ENCODE measurements at places on chromosomes 5 and 9.

DNA sequence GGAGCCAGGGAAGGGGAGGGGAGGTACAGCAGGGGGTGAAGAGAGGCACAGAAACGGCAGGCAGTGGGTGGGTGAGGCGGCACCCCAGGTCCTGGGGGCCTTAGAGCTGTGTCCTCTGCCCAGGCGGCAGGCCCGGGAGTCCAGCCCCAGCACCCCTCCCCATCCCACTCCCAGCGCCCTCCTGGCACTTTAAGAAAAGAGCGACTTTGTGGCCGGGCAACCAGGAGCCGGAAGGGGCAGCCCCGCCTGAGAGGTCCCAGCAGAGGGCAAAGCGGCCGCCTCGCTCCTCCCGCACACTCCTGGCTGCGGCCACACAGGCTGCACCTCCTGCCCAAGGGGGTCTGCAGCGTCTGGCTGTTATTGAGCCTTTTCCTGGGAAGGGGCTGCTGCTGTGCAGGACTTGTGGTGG is 42.6 kb downstream of the NACC2 start:
- DNase-seq, result no peak

GRCh38 chr9:2093920-2094597 is 78.9 kb downstream of the SMARCA2 start:
- DNase-seq, result no peak

DNA sequence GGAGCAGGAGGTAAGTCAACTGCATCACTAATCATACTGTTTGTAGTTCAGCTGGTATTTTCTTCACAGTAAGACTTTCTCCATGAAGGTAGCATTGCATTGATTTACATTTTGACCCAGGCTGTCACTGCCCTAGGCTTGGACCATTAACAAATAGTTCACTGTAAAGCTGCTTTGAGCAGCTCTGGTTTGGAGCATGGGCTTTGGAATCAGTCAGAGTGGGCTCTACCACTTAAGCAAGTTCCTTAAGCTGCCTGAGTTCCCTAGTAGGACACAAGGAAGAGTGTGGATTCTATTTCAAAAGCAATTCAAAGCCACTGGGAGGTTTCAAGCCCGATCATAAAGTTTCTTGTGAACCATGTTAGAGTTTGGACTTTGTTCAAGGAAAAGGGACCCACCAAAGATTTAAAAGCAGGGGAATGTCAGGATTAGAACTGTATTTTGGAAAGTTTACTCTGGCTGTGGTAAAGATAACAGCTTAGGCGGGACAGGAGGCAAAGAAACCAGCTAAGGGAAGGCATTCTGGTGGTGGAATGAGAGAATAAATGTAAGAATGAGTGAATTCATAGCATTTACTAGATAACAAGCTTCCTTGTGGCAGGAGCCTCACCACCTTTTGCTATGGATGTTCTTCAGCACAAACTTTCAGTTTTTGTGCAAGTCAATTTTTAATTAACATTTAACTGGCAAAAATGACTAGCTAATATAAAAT is 12.3 kb upstream of the PANK3 start:
- DNase-seq, result no peak

GRCh38 chr5:58887721-58888409 is 305.0 kb downstream of the RAB3C start:
- no peak for DNase-seq

GRCh38 chr5:107514305-107514704 is 156.4 kb downstream of the EFNA5 start:
- no peak for DNase-seq

DNA sequence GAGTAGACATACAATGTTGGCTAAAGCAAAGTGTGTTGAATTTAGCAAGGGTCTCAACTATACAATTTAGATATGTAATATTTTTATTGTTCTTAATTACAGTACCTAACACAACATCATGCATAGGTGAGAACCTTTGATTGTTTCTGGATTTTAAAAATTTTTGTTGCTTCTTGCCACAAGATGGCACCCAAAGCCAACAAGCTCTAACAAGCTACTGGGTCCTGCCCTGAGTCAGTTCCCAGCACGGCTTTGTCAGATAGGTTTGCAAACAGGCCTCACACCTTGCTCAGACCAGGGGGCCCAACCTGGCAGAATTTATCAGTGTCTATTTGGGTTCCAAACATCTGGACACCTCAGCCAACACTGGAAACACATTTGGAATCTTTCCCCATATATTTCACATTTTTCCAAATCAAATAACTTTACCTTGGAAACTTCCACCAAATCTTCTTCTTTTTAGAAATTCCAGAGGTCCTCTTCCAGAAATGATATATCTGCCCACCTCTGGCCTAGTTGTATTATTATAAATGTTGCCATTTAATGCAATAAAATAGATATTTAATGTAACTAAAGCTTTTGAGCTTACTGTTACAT is 49.5 kb upstream of the EGFLAM start:
- no peak for DNase-seq

GRCh38 chr5:129639331-129639730 is 108.6 kb upstream of the MINAR2 start:
- DNase-seq, result no peak

DNA sequence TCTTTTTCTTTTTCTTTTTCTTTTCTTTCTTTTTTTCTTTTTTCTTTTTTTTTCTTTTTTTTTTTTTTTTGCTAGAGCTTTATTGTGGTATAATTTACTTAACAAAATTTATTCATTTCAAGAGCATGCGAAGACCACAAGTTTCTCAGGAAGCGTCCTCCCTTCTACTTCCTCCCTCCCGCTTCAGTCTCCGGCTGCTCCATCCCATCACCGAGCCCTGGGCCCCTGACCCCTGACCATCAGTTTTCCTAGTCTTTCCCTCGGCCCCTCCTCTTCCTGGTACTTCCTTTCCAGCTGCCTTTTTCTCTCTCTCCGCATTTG is 34.7 kb downstream of the C9orf152 start:
- no peak for DNase-seq

DNA sequence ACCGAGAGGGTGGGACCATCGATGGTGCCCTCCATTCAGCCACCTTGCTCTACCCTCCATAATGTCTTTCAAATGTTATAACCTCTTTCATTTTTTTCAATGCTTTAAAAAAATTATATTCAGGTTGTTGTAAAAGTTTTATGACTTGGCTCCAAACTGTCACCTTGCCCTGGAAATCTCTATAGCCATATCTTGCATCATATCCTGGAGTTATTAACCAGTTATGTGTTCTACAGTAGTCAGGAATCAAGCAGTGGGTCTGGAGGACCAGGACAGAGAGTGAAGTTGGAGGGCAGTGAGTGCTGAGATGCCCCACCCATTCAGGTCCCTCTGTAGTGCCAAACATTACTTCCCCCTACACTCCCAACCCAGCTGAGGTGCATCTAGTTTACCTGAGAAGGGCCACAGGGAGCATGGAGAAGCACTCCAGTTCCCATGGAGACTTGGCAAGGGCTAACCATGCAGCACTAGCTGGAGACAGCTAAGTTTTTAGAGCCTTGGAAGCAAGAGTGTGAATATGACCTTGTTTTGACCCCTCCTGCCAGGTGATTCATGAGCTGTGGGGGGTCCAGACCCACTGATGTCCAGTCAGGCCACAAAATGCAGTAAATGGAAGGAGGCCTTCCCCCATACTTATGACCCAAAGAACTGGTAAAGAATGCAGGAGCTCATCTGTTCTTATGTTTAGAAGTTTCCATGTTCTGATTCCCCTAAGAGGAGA is 5.5 kb downstream of the IFNA8 start:
- DNase-seq, result no peak

- DNase-seq, result no peak
Measured at GRCh38 chr5:96851312-96852062, 24.8 kb upstream of the ERAP2 start.

- DNase-seq, result no peak
Measured at GRCh38 chr5:4893063-4893744, 246.9 kb upstream of the ADAMTS16 start.

GRCh38 chr5:133269691-133270090 is 217.9 kb downstream of the HSPA4 start:
- no peak for DNase-seq

- DNase-seq, result no peak
Measured at GRCh38 chr9:136784249-136784996, 6.7 kb upstream of the TMEM141 start.

DNA sequence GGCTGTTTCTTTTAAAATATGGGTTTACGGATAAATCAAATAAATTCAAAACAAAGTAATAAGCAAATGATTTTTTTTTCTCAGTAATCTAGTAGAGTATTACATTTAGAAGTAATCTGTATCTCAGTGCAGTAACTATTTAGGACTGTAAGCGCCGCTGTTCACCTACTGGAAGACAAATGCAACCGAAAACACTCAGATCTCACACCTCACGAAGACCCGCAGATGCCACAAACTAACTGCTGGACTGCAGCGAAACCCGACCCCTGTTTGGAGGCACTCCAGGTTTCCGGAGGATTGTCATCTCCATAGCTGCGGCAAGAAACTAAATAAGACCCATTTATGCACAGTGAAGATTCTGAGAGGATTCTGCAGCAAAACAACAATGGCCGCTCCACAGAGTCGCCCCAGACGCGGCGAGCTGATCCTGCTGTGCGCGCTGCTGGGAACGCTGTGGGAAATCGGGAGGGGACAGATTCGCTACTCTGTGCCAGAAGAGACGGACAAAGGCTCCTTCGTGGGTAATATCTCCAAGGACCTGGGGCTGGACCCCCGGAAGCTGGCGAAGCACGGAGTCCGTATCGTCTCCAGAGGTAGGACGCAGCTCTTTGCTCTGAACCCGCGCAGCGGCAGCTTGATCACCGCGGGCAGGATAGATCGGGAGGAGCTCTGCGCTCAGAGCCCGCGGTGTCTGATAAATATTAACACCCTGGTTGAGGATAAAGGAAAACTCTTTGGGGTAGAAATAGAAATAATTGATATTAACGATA is at the start of gene PCDHGA8:
TSS of gene PCDHGA8 (plus strand) at position 205 of the 770 bp plus-strand sequence. CDS start at position 386, 181 bp downstream.
- DNase-seq, result no peak

DNA sequence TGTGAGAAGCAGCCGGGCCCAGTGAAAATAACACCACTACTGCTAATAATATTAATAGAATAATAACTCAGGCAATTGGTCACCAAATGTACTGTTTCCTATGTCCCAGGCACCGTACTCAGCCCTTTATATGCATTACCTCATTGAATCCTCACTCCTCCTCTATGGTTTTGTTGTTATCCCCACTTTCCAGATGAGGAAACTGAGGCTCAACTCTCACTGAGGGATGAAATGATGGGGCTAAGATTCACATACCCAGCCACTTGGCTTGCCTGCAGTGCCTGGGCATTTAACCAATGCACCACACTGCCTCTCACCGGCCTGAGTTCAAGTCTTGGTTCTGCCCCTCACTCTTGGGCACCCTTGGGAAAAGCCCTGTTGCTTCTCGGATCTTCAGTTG is 34.1 kb downstream of the WHRN start:
- DNase-seq, result no peak

DNA sequence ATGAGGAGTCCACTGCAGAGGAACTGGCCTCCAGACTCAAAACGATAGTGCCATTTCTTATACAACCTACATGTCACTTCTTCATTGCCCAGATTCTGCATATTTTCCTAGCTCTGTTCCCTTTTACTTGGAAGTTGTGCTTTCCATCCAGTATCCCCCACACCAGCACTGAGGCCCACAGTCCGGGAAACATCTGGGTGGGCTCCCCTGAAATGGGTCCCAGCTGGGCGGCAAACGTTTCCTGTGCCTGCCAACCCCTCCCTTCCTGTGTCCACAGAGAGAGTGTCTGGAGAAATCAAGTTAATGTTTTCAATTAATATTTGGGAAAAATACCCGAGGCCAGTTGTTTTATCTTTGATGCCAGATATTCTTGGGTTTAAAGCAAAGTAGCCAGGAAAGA is 111.8 kb downstream of the COL23A1 start:
- DNase-seq, result no peak

DNA sequence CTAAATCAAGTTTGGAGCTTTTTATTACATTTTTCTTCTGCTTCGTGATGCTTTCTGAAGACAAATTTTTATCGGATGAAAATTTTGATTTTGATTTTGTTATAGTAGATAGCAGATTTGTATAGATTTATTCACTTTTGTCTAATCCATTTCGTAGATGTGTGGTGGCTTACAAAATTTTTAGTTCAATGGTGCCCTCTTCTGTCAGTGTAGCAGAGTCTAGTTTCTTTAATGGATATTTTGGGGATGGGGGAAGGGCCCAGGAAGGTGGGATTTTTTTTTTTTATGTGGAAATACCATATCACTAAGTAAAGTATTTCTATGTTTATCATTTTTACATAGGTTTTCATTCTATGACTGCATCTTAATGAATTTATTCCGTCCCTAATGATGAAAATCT is 259.9 kb upstream of the TARS1 start:
- no peak for DNase-seq

- DNase-seq, result no peak
Measured at GRCh38 chr5:29950416-29951145, 1242.9 kb upstream of the CDH6 start.

- DNase-seq, result no peak
Measured at GRCh38 chr5:76716456-76717157, 681 bp downstream of the F2R start.

DNA sequence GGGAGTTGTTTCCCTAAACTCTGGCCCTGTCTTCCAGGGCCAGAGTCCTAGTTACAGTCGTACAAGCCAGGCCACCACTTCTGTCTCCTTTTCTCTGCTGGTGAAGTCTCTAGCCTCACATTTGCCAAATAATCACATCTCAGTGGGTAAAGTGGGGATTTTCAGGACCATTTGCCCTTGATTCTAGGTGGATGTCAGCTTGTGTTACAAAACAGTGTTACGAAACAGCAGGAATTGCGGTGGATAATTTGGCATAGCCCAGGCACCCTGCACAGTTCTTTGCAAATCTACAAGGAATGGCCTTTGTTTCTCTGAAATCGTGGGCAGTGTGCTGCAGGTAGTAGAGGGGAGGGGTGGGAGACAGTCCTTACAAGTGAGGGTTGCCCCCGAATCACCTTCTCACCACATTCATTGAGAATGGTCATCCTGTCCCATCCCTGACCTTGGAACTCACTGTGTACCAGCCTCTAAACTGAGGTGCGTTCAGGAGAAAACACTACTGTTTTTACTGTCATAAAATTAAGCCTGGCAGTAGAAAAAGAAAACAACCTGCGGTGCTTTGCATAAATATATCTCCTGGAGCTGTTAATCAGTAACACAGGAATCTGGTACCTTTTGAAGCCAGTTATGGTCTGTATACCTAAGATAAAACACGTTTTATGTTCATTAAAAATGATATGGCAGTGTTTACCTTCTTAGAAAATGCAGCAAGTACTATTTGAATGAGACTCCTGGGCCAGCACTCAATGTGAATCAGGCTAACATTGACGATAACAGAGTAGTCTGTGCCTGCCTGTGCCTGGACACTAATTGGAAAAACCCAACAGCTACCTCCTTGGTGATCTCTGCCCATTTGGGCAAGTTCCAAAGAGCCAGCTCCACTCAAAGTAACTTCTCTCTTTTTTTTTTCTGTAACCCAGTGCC is 44.3 kb downstream of the CYSTM1 start:
- no peak for DNase-seq

- DNase-seq, result no peak
Measured at GRCh38 chr5:179246227-179246626, 99.0 kb downstream of the ADAMTS2 start.

All from stimulated activated naive CD4-positive, alpha-beta T cell treated with Interleukin-2 at 50 U/mL for 16 hours (primary cell).